ENCODE measurements at places on chromosomes 5 and 9.

- no peak for DNase-seq
Observed at GRCh38 chr5:156974328-156974727, 11.3 kb upstream of the TIMD4 start.

DNA sequence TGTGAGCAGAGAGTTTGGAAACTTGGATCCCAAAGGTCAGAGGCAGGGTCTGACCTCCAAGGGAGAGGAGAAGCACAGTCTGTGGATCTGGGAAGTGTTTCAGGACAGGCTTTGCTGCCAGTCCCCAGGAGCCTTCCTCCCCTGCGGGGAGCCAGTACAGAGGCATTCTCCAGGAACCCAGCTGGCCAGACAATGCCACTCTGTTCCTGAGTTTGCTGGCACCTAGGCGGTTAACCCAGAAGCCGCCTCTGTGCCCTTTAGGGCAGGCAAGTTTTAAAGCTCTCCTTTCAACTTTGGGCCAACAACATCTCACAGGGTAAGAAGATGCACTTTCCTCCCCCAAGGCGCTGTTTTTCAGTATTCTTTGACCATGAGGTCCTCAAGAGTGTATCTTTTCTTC lies 37.0 kb upstream of the FGF1 start:
- no peak for DNase-seq

- no peak for DNase-seq
Observed at GRCh38 chr5:96651047-96651446, 11.1 kb upstream of the CAST start.

- no peak for DNase-seq
Observed at GRCh38 chr9:135347461-135347860, 132.1 kb upstream of the PPP1R26 start.

DNA sequence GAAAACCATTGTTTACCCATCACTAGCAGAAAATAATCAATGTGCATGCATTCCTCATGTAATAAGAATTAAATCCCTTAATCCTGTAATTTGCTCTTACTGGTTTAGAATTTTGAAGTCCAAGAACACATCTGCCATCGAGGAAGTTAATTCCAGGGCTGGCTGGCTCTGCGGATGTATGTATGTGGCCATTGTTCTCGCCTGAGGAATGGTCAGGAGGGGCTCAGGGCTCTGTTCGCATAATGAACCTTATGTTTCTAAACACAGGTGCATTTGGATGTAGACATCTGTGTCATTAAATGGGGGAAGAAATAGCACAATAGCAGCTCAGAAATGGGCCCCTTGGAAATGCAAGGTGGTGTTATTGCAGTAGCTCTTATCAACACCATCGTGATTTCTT lies 148.6 kb upstream of the GAS1 start:
- no peak for DNase-seq

GRCh38 chr5:95533761-95534160 lies 21.0 kb downstream of the SKIC3 start:
- DNase-seq = no peak

DNA sequence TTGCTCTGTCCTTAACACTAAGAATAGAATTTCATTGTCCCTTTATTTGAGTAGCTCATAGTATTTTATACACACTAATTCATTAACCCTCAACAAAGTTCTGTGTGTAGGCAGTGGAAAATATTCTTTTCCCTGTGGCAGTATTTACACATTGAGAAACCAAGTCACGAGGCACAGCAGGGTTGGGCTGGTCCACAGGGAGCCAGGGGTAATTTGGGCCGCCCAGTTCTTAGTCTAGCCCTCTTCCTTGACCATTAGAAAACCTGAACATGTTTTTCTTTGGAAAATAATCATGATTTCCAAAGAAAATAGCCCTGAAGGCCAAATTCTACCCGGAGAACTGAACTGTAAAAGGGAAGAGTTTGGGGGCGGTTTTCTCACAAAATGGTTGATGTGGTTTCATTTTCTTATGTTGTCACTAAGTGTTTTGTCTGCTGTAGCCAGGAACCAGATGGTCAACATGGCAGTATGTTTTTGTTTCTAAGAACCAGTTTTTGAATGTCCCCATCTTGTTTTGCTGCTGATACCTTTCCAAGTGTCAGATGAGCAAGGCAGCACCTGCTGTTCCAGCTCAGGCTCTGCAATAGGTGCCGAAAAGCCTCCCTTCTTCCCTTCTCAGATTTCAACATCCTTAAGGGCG lies 29.6 kb downstream of the ARHGEF28 start:
- DNase-seq = no peak

GRCh38 chr5:36323926-36324781 lies 22.5 kb upstream of the RANBP3L start:
- DNase-seq = no peak

DNA sequence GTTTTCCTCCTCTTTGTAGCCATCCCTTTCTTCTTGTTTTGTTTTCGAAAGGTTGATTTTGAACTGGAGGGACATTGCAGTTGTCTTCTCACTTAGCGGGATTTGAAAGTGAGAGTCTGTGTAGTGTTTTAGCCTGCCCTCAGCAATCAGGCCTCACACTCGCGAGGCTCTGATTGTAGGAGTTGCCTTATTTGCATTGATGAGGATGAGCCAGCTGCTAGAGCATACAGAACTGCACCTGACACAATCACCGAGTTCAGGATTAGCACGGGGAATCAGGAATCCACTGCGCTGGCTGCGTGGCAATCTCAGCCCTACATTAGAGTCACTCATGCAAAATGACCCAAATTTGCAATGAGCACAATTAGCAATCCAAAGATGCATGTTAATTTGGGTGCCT lies 122.5 kb upstream of the TMEM161B start:
- DNase-seq = peak; percentile 38
